ENCODE measurements at places on chromosomes 2 and 18.

- no peak for DNase-seq
Observed at GRCh38 chr2:35870713-35871112, 484.9 kb upstream of the CRIM1 start.

GRCh38 chr18:33817096-33817495, 239.1 kb downstream of the ASXL3 start:
- DNase-seq: no peak

DNA sequence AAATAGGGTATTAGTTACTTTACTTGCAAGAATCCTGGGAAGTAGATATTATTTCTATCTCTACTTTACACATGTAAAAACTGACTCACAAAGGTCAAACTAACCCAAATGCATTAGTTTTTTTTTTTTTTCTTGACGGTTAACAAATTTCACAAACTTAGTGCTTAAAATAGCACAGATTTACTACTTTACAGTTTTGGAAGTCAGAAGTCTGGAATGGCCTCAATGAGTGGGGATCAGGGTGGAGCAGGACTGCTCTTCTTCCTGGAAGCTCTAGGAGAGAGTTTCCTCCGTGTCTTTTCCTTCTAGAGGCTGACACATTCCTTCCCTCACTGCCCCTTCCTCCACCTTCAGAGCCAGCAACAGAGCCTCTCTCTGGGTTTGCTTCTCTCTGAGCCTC, 117.2 kb downstream of the COL6A3 start:
- no peak for DNase-seq

GRCh38 chr18:38397094-38397493, 831.5 kb upstream of the CELF4 start:
- DNase-seq: no peak

DNA sequence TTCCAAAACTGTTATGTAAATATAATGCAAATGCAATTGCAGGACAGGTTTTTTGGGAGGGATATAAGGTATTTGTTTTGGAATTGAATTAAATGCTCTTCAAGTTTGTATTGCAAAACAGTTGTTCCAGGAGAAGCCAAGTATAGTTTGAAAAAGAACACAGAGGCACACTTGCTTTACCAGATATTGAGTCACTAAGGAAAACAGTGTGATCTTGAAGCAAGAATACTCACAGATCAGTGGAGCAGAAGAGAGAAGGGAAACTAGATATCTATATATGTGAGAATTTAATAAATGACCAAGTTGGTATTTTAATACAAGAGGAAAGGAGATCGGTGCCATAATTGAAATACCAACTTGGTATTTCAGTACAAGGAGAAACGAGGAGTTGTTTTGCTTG, 178.9 kb downstream of the CAPN13 start:
- DNase-seq: no peak

- DNase-seq: no peak
Observed at GRCh38 chr18:43534511-43534910, 257.2 kb upstream of the SYT4 start.

DNA sequence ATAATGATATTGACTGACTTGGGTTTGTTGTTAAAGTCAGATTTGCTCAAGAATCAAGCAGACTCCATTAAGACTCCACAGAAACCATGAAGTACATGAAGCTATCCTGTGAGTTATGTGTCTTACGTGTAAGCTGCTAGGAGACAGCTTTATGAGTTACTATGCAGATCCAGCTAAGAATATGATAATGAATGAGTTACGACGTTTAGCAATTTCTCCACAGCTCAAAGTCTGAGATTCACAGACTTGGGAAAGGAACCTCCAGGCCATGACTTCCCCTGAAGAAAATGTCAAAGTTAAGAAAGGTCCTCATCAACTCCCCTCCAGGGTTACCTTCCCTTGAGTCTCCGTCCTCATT, 211.9 kb upstream of the HNRNPA3 start:
- no peak for DNase-seq

DNA sequence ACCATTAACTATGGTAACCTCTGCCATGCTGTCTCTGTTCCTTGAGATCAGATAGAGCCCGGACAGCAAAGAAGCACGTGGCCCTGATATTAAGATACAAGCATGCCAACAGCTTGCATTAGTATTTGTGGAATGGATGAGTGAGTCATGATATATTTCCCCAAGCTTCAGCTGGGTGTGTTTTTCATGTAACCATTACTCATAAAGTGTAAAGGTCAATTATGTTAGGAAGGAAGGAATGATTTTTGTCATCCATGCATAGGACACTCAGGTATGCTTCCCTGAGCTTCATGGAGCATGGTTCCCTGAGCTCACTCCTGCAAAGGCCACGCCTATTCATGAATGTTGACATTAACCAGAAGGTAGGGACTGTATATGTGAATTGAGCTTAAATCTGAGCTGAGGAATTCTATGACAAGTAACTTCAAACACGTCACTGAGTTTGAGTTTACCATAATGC, 74.6 kb downstream of the ARL4C start:
- no peak for DNase-seq

- no peak for DNase-seq
Observed at GRCh38 chr2:200809506-200810251, 2.0 kb upstream of the BZW1 start.

DNA sequence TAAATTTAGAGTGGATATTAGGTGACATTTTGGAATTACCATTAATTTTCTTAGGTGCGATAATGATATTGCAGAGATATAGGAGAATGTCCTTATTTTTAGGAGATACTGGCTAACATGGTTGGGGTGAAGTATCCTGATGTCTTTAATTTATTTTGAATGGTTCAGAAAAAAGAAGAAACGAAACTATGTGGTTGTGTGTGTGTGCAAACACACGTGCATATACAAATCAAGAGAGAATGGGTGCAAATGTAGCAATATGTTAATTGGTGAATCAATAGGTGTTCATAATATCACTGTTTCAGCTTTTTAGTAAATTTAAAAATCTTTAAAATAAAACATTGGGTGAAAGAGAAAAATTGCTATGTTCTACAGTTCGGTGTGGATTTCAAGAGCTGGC, 140.9 kb downstream of the DIS3L2 start:
- no peak for DNase-seq

DNA sequence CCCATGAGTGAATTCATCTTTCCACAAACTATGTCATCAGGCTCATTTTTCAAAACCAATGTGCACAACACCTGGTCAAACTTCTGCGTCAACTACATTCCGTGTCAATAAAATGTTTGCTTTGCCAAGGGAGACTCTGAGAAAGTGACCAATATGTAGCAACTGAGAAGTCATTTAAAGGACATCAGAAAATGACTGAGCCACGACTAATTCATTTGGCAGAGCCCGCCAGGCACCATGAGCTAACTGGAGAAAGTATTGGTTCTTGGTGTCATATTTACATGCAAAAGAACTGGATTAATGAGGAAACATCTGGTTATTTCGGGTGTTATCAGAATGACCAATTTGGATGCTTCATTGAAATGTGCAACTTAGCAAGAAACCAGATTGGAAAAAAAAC, 7.2 kb downstream of the RND3 start:
- DNase-seq: no peak

DNA sequence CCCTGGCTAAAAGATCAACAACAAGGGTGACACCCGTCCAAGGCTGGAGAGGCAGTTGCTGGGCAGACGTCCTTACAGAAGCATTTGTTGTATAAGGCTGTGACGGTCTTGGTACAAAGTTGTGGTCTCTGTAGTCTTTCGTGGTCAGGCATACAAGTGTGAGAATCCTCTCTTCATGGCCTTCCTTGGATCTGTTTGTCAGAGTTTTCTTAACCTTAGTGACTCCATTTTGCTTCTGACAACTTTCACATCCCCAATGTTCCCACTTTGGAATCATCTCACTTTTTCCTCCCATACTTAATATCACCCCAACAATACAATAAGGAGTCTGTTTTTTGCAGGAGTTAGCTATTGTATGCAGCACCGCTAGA, 72.7 kb upstream of the ZCCHC2 start:
- no peak for DNase-seq

DNA sequence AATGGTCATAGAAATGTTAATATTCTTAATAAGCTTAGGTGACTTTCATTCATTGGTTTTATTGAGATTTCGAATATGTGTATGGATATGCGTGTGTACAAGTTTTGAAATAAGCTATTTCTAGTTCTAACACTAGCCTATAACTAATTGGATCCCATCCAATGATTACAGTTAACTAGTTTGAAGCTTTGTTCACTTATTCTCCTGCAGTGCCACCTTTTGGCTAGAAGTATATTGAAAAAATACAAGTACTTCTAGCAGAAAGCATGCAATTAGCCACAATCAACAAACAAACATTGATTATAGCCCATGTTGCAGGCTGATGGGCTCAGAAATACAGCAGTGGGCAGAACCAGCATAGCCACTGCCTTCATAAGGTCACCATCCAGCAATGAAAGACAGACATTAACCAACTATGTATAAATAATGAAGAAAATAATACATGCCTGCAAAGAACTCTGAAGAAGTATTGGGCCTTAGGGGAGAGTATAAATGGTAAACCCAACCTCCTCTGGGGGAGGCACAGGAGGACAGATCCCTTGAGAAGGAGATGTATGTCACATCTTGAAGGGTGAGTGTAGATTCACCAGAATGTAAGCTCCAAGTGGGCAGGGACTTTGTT, 5.1 kb upstream of the PIEZO2 start:
- no peak for DNase-seq

DNA sequence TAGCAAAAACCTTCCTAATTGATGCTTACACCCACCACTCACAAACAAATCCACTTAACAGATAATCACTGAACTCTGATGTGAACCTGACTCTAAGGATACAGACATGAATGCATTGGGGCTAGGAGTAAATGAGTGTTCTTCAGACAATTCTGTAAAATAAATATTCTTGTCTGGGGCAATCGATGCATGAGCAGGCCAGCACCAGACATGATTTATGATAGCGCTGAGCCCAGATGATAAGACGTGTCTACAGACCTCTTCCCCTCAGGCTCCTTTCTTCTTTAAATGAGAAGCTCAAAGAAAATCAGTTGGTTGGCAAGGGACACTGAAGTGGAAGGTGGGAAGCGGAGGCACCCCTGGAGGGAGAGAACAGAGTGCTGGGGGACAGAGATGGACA, 27.3 kb upstream of the BIN1 start:
- no peak for DNase-seq

DNA sequence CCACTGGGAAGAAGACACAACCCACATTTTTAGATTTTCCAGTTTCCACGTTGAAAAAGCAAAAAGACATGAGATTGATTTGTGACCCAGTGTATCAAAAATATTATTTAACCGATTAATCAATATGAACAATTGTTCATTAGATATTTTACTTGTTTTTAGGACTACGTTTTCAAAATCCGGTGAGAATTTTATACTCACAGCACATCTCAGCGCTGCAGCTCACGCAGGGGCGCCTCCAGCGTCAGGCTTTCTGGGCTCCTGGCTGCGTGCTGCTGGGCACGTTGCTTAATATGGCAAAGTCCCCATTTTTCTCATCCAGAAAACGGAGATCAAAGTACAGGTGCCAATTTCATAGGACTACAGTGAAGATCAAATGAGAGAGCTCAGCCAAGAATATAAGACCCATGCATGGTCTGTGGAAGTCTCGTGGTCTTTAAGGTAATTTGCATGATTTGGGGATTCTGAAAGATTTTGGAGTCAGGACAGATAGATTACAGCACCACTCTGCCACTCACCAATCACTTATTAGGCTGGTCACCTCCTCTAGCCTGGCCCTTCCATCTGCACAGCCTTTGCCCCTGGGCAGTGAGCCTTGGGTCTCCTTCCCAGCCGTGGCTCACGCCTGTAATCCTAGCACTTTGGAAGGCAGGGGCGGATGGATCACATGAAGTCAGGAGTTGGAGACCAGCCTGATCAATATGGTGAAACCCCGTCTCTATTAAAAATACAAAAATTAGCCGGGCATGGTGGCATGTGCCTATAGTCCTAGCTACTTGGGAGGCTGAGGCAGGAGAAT, 36.2 kb downstream of the PTPN18 start:
- no peak for DNase-seq

- no peak for DNase-seq
Observed at GRCh38 chr2:28270456-28271152, 122.1 kb upstream of the FOSL2 start.

DNA sequence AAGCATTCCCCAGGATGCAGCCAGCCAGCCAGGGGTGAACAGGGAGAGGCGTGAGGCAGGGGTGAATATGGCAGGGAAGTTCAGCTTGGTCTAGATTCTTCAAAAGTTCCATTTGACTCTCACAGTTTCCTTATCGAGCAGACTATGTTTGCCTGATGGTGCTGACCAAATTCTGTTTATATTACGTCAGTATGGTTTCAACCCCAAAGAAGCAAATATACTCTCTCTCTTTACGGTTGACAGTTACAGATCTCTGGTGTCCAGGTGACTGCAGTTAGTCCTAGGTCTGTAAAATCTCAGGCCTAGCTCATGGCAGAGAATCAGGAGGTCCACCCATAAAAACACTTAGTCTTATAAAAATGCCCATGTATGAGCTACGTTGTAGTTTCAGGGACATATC, 38.3 kb upstream of the DNMT3A start:
- no peak for DNase-seq

GRCh38 chr18:23115683-23116096, 19.6 kb upstream of the CABLES1 start:
- DNase-seq: no peak

DNA sequence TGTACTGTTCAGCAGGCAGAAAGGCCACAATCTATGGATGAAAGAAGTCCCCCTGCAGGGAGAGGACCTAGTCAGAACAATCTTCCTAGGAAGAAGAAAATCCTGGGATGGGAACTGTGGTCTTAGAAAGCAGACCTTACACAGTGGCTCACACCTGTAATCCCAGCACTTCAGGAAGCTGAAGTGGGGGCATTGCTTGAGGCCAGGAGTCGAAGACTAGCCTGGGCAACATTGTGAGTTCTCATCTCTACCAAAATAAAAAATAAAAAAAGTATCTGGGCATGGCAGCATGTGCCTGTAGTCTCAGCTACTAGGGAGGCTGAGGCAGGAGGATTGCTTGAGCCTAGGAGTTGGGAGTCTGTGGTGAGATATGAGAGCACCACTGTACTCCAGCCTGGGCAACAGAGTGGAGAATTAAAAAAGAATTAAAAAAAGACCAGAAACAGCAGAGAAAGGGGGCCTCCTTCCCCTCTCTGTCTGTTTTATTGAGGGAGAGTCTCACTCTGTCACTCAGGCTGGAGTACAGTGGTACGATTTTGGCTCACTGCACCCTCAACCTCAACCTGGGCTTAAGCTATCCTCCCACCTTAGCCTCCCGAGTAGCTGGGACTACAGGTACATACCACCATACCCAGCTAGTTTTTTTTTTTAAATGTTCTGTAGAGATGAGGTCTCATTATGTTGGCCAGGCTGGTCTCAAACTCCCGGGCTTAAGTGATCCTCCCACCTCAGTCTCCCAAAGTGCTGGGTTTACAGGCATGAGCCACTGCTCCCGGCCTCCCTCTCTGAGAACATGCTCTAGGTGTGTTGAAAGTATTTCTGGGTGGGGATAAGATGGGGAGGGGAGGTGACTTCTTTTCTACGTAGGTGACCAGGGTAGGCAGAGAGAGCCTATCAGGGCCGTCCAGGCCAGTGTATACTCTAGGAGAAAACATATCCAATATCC, 7.4 kb downstream of the RHOB start:
- no peak for DNase-seq

Data from activated CD4-positive, alpha-beta T cell treated with anti-CD3 and anti-CD28 coated beads, Interleukin-2, amount 50 U/mL, for 1 hour (primary cell).